ENCODE measurements at places on chromosomes 2 and 18. TPM values are rescaled to one million over a fixed set of nuclear protein-coding genes. Genes with fewer than 3 reads are reported as not detected.

Gene GPC1
- 88.1 TPM for total RNA-seq

- peak; percentile 41 for DNase-seq
Observed at GRCh38 chr2:240401781-240402551, 33.5 kb upstream of the GPC1 start.

- peak; percentile 70 for DNase-seq
Observed at GRCh38 chr2:207258263-207258991, 92.7 kb upstream of the KLF7 start.

GRCh38 chr18:40215979-40216378, 1739.1 kb upstream of the PIK3C3 start:
- no peak for DNase-seq

DNA sequence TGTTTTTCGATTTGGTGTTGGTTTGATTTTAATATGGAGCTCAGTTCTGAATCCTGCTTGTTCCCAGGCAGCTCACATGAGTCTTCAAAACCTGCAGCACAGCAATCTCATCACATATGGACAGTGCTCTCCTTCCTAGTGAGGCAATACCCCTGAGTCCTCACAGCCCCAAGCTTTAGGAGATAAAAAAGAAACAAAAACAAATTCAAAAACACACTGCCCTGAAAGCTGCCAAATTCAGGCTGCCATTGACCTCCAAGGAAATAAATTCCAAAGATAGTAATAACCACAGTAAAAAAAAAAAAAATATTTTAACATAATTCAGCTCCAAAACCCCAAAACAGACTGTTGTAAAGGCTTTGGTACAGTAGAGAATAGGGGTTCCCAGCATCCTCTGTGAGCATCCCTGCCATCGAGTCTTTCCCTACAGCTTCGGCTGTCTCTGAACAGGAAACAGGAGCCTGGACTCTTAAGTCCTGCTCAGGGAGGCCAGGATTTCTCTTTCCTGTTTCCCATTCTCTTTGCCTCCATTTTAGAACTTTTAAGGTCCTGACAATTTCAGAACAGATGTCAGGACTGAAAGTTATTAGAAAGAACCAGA, 14.7 kb upstream of the SP3 start:
- no peak for DNase-seq

- DNase-seq = no peak
Observed at GRCh38 chr2:8430628-8431027, 251.2 kb upstream of the ID2 start.

Data from ureter (tissue), 1 donor.